ENCODE measurements at places on chromosomes 7 and 10.

GRCh38 chr10:100913470-100913865, 705 bp downstream of the SLF2 start:
- no peak for DNase-seq

GRCh38 chr10:118003126-118003525, 43.6 kb downstream of the RAB11FIP2 start:
- no peak for DNase-seq

GRCh38 chr7:114823290-114823689, 98.6 kb upstream of the MDFIC start:
- DNase-seq: no peak

- DNase-seq: no peak
These were observed 55.6 kb upstream of the SEMA3E start for GRCh38 chr7:83704564-83704963.

GRCh38 chr10:60604342-60604741, 173.9 kb upstream of the CDK1 start:
- DNase-seq: no peak

GRCh38 chr10:114477285-114477684, 73.0 kb upstream of the AFAP1L2 start:
- no peak for DNase-seq

DNA sequence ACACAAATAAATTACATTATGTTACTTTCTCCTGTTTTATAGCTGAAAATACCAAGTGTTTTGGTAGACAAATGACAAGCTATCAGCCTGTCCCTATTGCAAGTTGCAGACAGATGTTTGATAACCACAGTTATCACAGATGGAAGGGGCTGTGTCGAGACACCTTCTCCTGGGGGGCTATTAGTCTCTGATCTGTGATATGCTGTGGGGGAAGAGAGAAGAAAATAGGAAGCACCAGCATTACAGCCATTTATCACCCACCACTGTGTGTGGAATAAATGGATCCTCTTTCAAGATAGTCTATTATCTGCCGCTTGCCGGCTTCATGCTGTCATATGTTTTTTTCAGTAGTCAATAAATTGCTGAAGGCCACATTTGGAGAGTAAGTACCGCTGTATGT, 597.2 kb upstream of the ADARB2 start:
- no peak for DNase-seq

- DNase-seq: no peak
These were observed 3.9 kb upstream of the PYROXD2 start for GRCh38 chr10:98418665-98419468.

- DNase-seq: no peak
These were observed 286 bp downstream of the DGKI start for GRCh38 chr7:137846549-137846826.

DNA sequence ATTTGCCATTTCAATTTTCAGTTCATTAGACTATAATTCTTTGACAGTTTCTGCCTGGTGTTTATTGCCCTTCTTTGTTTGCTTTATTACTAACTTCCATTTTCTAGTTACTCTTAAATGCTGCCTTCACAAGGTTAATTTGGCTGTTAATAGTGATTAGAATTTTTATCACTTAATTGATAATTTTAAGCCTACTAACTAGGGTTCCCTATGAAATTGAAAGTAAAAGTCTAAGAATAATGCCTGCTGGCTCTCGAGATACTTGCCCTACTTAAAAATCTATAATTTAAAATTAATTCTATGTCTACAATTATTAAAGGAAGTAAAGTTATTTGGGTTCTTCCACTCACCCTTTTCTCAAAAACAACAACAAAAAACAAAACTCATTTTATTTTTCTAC, 65.3 kb downstream of the C1GALT1 start:
- no peak for DNase-seq

DNA sequence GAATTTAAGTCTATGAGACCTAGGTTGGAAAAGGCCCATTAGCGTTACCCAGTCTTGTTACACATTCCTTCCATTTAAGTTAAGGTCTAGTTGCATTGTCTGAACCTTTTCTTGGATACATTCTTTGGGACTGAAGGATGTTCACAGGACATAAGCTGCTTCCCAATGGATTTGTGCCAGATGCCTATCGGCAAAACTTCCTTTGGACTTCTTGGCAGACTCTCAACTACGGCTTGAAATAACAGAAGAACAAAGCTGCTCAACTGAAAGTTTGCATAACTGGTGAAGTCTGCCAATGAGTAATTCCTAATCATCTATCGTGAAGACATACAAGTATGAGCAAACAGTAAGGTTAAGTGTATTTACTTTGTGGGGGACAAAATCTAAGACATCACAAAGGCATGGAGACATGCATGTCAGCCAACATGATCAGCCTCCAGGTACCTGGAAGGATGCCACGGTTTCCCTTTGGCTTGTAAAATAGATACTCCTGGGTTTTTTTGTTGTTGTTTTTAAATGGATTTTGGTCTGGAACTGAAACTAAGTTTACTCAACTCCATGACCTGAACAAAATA, 35.4 kb downstream of the MALSU1 start:
- DNase-seq: no peak

- DNase-seq: no peak
These were observed 77.2 kb downstream of the CH25H start for GRCh38 chr10:89129911-89130310.

GRCh38 chr10:59362959-59363381, 621 bp upstream of the FAM13C start:
- DNase-seq: no peak

GRCh38 chr10:30178356-30178964, 119.1 kb upstream of the JCAD start:
- DNase-seq: no peak

DNA sequence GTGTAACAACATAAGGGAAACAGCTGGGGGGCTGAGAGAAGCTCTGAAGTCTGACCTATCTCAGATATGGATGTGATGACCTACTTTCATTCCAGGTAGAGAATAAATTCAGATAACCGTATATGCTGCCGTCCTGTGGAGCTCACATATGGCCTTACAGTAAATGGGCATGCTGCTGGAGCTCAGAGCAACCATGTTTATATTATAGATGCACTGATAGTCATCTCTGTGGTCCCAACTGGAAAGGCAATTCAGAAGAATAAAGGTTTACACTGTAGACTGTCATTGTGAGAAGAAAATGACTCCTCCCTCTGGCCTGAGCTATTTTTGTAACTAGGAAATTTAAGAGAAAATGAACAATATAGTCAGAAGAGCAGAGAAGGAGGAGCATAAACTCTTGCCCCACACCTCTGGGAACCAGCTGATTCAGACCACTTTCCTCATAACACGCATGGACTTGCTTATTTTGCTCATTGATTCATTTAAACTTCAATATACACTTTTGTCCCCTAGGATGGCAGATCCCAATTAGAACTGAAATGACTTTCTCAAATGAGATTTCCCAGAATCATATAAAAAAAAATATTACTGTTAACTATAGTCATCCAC, 69.9 kb upstream of the NXPH1 start:
- DNase-seq: no peak

DNA sequence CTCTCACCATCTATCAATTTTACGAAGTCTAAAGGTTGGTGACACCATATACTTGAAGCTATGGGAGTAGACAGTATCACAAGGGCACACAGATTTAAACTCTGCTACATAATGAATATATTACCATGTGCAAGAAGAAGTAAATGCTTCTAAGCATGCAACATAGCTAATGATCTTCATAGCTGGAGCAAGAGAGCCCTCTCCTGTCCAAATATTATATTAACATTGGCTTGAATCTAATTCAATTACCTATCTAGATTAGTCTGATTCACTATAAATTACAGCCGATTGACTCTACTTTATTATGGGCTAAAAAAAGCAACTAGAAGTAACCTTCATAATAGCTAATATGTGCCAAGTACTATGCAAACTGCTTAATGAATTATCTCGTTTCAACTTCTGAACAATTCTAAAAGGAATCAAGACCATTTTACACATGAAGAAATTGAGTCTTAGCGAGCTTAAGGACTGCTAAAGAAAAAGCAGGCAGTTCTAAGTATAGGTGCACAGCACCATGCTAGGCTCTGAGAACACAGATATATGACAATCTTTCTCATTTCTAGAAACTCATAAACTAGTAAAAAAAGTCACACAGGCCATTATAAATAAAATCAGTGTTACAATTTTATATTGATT, 21.9 kb downstream of the FRA10AC1 start:
- DNase-seq: peak; percentile 70

DNA sequence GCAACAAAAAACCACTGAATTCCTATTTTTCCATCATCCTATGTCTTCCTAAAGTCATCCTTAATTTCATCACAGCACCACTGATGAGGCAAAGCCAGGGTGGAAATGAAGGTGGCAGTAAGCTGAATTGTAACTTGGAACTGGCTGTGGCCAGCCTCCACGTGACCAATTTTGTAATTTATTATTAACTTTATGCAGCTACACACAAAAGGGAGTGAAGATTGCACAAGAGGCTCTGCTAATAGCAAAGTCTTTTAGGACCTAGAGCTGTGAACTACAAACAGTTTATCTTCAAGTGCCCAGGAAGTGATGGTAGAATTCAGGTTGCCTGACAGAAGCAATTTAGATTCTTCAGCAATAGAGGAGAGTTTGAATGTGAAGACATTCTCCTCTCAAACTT, 176.4 kb downstream of the CCDC71L start:
- DNase-seq: no peak

GRCh38 chr10:93180482-93180931, 106.8 kb downstream of the CYP26A1 start:
- no peak for DNase-seq

- DNase-seq: no peak
These were observed 31.6 kb downstream of the DYDC1 start for GRCh38 chr10:80324891-80325364.

- DNase-seq: no peak
These were observed 61.3 kb downstream of the GFRA1 start for GRCh38 chr10:116211682-116212081.

DNA sequence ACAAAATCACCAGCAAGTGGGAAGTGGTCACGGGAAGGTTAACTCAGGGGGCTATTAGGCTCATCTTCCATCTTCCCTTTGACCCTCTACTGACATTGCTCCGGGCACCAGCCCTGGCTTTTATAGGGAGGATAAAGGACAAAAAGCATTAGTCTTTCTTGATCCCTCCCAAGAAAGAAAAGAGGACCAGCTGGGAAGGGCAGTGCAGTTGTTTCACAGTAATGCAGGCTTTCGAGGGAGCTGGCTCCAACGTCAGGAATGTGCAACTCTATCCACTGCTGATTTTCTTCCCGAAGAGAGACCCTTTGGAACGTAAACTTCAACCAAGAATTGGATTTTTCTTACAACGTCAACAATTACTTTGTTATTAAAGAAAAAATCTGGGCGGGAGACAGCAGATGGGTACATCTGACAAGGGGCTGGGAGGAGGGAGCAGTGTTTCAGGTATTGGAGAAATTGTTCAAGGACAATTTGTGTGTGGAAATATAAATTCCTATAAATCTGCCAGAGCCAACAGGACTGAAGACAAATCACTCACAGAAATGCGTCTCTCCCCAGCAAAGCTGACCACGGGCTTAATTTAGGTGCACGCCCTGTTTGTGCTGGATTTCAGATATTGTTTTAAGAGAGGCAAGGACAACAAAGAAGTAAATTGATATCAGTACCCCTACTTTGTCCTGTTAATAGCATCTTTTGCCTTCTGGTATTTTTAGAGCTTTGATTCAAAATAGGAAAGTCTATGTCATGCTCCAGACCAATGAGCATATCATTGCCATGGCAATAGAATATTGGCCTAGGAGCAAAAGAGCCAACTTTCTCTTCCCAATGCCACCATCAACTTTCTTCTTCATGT, 23.4 kb upstream of the ARID5B start:
- no peak for DNase-seq

DNA sequence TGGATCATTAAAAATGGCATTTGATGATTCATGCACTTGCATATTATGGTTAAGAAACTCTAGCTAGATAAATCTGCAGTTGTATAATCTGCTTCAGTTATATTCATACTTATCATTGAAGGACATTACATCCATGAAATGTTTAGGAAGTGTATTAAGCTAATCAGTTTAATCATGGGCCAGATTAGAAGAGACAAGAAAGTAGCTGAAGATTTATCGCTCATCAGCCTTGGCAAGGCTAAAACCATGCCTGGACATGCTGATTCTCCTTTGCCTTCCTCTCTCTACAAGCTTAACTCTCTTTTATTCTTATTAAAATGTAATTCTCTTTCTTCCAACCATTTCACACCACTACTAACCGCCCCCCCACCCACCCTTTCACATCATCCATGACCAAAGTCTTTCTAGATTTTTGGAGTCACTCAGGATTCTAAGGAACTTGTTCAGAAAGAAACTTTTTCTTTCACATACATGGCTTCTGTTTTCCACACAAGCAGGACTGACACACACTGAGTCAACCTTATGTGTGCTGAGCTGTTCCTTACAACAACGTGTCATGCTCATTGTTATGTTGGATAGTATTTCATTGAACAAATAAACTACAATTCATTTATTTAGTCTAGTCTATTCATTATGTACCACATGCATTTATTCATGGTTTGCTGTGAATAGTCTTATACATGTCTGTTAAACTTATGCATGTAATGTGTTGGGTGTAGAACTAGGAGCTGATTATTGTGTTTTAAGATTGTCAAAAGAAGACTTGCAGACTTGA, 227.3 kb upstream of the SP8 start:
- DNase-seq: no peak

GRCh38 chr7:100476903-100477870, 1.8 kb downstream of the TSC22D4 start:
- DNase-seq: peak; percentile 61

- no peak for DNase-seq
These were observed 40.6 kb downstream of the CCDC172 start for GRCh38 chr10:116364868-116365267.

DNA sequence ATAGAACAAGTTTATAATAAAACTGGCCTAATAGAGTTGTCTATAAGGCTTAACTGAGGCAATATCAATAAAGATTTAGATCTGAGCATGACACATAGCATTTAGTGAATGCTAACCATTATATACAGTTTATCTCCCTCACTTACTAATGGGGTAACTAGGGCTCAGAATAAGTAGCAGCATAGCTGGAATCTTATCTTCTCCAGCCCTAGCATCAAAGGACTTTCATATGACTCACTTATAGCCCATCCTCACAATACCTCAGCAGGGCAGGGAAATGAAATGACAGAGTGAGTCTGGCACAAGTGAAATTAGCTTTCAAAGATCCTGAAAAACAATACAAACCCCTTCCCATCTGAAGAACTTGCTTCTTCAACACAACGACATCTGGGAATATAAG, 362.9 kb downstream of the KIF20B start:
- no peak for DNase-seq

DNA sequence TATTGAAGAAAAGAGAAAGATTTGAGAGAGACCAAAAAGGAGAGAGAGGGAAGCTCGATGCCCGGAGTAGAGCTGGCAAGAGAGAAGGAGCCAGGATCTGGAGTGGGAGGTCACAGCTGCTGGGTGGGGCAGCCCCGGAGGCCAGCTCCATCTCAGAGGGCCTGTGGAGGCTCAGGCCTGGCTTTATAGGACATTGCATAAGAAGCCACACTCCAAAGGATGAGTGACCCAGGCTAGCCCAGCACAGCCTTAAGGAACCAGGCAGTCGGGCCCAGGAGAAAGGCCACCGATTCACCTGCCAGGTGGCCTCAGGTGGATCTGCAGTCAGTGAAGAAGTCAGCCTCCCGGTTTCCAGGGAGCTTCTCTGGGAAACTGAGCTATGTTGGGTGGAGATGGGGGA, 676 bp downstream of the PLAC9 start:
- no peak for DNase-seq

GRCh38 chr7:77391230-77391629, 24.9 kb downstream of the GSAP start:
- DNase-seq: no peak

GRCh38 chr10:113103131-113103840, 153.2 kb downstream of the TCF7L2 start:
- no peak for DNase-seq

Data from OCI-LY7 (cell line).